CD4-positive, alpha-beta T cell treated with Interferon gamma for 1 hour (primary cell): ENCODE measurements at places on chromosomes 6 and 20.
A peak's percentile ranks its signal among the peaks of the same experiment; 100 is the strongest.

DNA sequence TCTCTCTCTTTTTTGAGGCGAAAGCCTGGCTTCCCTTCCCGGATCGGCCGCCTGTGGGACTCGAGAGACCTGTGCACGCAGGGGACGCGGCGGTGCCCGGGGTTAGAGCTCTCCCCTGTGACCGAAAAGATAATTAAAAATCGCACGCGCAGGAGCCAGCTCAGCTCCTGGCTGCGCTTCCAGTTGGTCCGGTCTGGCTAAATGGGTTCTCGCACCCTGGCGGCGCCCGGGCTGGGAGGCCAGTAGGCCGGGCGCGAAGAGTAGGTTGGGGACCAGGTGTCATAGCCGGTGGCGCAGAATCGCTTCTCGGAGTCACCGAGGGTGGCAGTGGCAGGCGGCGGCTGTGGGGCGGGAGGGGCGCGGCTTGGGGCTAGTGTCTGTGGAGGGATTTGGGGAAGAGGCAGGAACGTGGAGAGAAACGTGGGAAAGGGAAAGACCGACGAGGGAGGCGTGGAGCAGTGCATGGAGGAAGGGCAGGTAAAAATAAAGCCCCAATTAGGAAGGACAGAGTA lies 41.9 kb upstream of the SUPT3H start:
- DNase-seq = peak; percentile 58

- no peak for DNase-seq
Measured at GRCh38 chr6:42210551-42210950, 7.1 kb downstream of the MRPS10 start.

DNA sequence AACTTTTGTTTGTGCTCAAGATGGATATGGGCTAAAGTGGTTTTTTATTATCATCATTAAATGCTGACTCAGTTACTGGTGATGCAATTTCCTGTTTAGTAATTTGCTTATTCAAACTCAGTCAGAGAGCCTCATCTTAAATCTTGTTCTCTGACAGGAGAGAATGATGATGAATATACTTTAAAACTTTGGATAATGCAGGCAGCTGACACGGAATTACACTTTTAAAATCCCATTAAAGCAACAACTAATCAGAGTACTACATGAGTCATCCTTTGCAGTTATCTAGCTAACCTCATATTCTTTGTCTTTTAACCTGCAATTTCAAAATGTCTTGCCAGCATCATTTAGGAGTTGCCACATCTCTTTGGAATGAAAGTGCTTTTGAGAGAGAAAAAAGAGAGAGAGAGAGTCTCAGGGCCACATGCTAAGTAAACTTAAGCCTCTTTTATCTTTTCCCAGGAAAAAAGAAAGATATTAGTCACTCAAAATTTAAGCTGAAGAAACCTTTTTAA lies 9.2 kb upstream of the C6orf141 start:
- DNase-seq = no peak

GRCh38 chr6:158909938-158910337 lies 90.1 kb downstream of the RSPH3 start:
- no peak for DNase-seq

- peak; percentile 43 for DNase-seq
Measured at GRCh38 chr6:85641897-85642773, 551 bp downstream of the SYNCRIP start.

DNA sequence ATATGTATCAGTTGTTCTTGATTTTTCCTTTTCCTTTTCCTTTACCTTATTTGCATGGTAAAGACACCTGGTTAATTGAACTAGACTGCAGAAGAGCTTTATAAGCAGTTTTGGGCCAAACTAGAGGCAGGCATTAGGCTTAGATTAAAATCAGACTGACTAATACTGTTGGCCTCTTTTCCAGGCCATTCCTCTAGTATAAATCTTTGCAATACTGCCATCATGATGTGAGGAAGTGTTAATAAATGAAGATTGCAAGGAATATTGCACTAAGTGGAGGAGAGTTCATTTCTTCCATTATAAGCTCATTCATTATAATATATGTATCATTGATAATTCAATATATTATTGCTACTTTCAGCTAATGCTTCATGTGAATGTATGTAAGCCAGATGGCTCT lies 163.8 kb downstream of the MMUT start:
- DNase-seq = no peak
